IPS-NIHi11 (cell line): ENCODE measurements at places on chromosomes 11 and 22.
A peak's percentile ranks its signal among the peaks of the same experiment; 100 is the strongest.

DNA sequence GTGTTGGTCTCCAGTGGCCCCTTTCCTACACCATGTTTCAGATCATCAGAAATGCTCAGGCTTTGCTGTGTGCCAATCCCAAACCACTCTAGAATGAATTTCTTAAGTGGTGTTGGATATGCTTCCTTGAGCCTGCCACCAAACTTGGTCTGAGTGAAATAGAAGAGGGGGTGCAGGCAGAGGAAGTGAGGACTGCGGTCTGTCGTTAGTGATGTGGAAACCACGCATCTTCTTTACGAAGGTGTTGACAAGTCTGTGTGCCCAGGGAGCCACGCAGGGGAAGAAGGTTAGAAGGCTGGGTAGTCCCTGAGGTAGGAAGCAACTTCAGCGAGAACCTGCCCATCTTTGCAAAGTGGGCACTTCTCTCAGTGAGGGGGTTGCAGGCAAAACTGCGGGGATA lies 187.4 kb upstream of the NAV2 start:
- no peak for DNase-seq

DNA sequence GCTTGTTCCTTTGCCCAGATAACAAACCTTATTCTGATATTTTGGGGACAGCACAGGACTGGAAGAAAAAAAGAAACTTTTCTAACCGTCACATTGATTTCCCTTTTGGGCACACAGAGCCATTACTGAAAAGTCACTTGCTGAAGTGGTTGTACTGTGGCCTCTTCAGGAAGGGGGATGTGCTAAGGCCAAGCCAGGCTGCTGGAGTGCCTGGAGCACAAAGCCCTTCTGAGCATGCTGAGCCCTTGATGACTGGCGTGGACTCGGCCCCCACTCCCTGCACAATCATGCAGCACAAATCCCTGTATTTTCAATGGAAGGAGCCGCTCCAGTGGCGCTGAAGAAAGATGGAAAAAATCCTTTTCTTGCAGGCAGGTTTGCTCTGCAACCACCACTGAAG lies 164.2 kb downstream of the NTM start:
- no peak for DNase-seq

GRCh38 chr11:6565988-6566703 lies 37.3 kb downstream of the RRP8 start:
- no peak for DNase-seq

DNA sequence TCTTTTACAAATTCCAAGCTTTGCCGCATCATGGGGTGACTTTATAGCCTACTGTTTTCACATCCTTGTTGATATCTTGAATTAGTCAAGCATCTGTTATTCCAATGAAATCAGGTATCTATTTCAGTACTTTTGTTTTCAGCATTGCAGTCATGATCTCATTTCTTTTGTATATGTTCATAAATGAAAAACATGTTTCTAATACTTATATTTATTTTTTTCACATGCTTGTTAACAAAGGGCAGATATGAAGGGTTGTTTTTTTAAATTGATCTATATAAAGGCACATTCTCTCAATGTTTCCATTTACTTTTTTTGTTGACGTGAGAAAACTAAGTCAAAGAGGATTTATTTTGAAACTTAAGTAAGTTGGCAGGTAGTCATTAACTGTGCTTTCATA lies 964.8 kb downstream of the JRKL start:
- DNase-seq, result no peak

GRCh38 chr11:103806130-103806895 lies 230.1 kb upstream of the DDI1 start:
- no peak for DNase-seq

DNA sequence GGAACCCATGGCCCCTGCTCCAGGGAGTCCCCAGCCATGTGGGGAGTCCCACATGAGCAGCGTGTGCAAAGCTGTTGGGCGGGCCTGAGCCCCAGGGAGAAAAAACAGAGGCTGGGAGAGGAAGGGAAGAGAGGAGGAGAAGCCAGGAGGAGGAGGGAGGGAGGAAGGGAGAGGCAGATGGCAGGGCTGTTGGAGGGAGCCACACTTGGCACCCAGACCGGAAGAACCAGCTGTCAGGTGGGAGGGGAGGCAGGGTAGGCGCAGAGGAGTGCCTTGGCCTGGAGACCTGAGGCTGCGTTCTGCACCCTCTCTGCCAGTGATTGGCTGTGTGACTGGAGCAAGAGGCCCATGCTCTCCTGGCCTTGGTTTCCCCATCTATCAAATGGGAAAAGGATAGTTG lies 6.7 kb downstream of the SYNGR1 start:
- peak; percentile 9 for DNase-seq
